RPMI7951 (cell line): ENCODE measurements at places on chromosomes 16 and 17.

- DNase-seq, result no peak
Observed at GRCh38 chr17:66330646-66331037, 28.2 kb downstream of the PRKCA start.

- peak; percentile 20 for DNase-seq
Observed at GRCh38 chr17:17994271-17995069, 21.8 kb downstream of the DRC3 start.

DNA sequence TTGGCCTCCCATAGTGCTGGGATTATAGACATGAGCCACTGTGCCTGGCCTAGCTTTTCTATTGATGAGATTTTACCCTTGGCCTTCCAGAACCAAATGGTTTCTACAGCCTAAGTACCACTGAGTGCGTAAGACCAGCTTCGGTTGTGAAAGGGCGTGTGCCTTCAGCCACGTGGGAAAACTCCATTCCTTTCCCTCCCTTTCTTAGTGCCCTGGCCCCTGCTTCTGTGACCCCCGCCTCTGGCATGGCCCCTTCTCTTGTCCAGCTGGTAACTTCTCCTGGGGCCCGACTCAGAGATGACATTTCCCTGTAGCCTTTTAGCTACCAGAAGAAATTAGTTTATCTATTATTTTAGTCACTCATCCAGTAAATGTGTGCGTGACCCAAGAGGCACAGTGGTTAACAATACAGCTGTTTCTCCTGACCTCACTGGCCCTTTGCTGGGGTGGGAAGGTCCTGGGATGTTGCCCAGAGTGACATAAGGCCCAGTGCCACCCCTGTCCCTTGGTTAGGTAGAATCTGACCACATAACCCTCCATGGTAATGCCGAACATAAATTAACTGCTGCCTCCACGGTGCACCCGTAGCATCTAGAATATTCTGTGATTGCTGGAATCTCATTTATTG is 97.3 kb downstream of the PLCG2 start:
- DNase-seq, result peak; percentile 26

DNA sequence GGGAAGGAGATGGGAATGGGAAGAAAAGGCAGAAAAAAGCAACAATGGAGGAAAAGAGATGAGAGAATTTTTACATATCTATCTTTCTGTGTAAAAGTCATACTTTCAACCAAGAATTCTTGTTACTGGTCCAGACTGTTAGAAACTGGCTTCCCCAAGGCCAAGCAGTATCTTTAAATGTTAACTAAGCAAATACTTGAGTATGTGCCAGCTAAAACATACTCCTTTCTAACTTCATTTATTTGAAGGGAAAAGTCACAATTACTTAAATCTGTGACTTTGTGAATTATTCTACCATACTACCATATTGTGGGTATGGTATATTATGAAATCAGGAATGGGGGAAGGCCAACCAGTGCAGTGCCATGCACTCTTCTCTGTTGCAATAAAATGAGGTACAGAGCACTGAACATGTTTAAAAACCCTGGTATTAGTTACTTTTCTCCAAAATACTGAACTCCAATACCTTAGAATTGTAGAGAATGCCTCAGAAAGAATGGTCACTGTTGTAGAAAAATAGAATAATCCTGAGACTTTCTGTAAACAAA is 92.3 kb upstream of the C17orf78 start:
- DNase-seq, result no peak

DNA sequence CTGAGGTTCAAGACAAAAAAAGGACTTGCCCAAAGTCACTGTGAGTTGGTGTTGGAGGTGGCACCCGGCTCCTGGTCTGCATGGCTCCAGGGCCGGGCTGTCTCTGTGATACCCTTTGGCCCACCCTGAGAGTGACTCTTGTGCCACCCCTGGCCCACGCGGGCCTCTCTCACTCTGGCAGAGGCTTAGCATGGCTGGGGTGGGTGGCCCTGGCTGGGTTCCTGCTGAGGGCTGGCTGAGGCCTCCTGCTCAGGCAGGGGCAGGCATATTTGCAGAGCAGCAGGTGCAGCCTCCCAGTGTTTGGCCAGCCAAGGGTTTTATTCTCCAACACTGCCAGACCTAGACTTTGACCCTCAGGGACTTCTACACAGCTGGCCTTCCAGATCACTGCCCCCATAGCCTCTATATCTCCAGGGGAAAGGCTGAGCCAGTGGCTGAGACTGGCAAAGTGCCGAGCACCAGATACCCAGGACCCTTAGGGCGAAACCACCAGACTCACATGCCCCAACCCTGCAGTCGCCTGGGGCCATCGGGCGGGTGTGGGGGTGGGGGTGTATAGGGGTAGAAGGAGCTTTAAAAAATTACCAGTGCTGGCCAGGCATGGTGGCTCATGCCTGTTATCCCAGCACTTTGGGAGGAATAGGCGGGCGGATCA is 21.5 kb upstream of the ADGRG1 start:
- no peak for DNase-seq

DNA sequence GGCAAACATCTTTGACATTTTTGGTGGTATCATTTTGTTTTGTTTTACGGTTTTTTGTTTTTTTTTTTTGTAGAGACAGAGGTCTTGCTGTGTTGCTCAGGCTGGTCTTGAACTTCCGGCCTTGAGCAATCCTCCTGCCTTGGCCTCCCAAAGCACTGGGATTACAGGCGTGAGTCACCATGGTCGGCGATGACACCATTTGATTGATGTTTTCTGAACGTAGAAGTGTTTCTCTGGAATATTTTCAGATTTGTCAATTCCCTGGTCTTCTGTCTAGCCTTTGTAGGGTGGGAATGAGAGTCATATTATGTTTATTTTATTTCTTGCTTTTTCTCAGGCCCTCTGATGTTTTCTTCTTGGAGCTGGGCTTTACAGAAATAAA is 32.2 kb upstream of the BRD7 start:
- DNase-seq, result no peak

DNA sequence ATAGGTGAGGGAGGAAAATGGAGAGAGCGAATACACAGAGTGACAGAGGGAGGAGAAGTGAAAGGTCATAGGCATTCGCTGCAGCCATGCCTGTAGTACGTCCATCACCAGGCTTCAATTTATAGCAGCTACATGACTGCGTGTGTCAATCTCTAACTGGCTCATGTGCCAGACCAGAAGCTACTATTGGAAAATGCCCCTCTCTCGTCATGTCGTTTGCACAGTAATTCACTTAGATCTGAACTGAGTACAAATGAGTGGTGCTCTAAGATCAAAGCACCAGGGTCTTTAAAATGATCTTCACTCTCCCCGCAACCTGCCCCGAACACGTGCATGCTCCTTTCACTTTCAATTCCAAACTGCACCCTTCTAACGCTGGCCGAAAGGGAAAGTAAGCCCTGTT is 51.3 kb downstream of the ADCY9 start:
- DNase-seq, result no peak

- DNase-seq, result no peak
Observed at GRCh38 chr17:1347589-1348323, 52.3 kb downstream of the YWHAE start.

GRCh38 chr16:10598157-10598556 is 17.8 kb upstream of the EMP2 start:
- no peak for DNase-seq

GRCh38 chr16:24844101-24845030 is 1.4 kb upstream of the SLC5A11 start:
- DNase-seq, result peak; percentile 42

DNA sequence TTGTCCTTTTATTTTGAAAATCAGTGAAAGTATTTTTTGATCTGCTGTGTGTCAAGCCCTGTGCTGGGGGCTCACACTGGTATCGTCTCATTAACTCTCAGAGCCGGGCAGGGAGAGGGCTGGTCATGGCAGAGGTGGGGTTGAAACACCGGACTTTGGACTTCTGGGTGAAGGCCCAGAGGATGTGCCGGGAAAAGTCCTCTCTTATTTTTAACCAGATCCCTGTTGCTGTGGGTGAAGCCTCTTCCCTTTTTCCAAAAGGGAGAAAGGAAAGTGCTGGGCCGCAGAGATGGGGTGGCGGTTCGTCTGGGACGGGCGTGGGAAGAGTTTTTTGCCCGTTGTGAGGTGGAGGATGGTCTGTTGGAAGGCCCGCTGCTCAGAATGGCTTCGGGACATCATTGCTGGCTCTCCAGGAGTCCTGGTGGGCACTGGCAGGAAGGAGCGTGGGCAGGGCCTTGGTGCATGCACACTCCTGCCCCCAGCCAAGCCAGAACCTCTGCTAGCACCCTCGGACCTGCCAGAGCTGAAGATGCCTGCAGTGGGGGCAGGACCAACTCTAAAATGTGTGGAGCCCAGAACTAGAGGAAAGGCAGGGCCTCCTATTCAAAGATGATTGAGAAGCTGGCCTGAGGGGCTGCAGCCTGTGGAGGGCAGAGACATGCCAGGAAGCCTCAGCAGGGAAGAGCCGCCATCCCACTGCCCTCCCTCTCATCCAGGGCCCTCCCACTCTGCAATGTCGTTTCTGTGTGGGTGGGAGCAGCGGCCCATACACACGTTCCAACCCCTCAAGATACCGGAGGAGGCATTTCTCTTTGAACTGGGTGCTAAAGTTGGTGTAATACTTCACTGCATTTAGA is 213.2 kb downstream of the CCDC182 start:
- DNase-seq, result no peak
